ENCODE measurements at places on chromosomes 2 and 18. TPM values are rescaled to one million over a fixed set of nuclear protein-coding genes. Genes with fewer than 3 reads are reported as not detected.

The REG3G gene
- not detected for total RNA-seq

The FSHR gene
- not detected for total RNA-seq

The LCT gene
- 0.06 TPM for total RNA-seq

The WIPF1 gene
- total RNA-seq: 26.4 TPM

The LHCGR gene
- total RNA-seq: 1.3 TPM

The TEKT4 gene
- 0.29 TPM for total RNA-seq

The ZSWIM2 gene
- total RNA-seq: not detected

The ESPNL gene
- 3.8 TPM for total RNA-seq

The DNAJC5G gene
- total RNA-seq: 0.12 TPM

The HDHD2 gene
- total RNA-seq: 35.4 TPM

The AQP12A gene
- total RNA-seq: not detected

The ITGAV gene
- 73.6 TPM for total RNA-seq

The PLCD4 gene
- total RNA-seq: 6.7 TPM

The FOXI3 gene
- 0.06 TPM for total RNA-seq

The LOXHD1 gene
- total RNA-seq: 2.2 TPM

The GNAL gene
- total RNA-seq: 1.8 TPM

The SERPINB12 gene
- total RNA-seq: not detected

The HSBP1L1 gene
- 13.0 TPM for total RNA-seq

The ZNF638 gene
- 200 TPM for total RNA-seq

The GMCL1 gene
- total RNA-seq: 21.5 TPM
